ENCODE measurements at places on chromosomes 7 and 10.

DNA sequence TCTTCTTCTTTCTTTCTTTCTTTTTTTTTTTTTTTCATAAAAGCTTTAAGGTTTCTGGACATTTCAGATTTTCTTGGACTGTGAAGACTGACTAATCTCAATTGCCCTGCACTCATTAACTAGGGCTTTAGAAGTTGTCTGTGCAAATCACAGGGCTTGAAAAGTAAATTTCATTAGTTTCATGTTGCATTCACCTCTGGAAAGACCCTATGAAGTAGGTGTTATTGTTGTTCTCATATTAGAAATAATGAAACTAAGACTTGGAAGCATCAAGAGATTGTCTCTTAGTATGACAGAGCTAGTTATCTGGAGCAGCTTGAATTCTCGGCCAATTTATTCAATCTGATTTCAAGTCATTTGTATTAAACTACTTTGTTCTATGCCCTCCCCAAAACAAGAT lies 28.2 kb upstream of the SEMA3D start:
- no peak for DNase-seq

DNA sequence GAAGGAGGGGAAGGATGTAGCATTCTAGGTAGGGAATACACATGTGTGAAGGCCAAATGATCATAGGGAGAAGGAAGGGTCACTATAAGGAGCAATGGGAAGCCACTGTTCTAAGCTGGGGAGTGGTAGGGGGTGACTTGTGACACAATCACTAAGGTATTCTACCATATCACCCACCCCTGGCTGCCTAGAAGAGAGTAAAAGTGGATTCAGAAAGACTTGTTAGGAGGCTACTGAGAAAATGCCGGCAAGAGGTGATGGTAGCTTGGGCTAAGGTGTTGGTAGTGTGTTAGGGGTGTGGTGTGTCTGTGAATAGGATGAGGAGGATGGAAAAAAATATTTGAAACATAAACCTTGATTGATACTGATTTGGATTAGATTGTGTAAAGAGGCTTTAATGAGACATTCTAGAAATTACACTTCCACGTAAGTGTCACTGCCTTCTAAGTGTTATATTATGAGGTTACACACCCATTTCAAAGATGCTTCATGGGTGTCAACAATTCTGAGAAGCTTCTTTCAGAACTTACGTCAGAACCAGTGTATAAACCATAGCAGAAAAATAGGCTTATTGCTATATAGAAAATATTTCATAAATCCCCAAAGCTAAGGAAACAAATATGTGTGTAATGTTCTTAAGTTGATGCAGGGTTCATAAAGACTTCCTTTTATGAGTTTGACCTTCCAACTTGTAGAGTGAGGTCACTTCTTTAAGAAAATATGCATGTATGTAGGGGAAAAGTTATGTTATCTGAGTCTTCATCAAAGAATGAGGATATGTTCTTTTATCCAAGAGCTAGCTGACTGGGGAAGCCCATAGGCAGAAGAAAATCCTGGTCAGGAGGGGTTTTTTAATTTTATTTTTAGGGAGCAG lies 5.6 kb upstream of the BPGM start:
- DNase-seq = no peak

DNA sequence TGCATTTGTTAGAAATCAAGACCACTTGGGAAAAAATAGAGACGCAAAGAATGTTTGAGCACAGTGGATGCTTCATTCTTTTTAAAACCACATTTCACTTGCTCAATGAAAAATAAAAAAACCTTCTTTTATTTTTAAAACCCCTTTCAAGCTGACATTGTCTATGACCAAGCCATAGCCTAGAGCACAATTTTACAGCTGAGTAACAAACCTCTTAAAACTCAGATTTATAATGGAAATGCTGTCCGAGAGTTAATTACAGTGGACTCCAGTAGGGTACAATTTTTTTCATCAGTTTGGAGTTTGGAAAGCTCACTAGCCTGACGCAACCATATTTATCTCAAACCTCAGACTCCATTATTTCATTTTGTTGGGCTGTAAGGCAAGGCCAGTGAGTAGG lies 116.3 kb downstream of the RNLS start:
- no peak for DNase-seq

DNA sequence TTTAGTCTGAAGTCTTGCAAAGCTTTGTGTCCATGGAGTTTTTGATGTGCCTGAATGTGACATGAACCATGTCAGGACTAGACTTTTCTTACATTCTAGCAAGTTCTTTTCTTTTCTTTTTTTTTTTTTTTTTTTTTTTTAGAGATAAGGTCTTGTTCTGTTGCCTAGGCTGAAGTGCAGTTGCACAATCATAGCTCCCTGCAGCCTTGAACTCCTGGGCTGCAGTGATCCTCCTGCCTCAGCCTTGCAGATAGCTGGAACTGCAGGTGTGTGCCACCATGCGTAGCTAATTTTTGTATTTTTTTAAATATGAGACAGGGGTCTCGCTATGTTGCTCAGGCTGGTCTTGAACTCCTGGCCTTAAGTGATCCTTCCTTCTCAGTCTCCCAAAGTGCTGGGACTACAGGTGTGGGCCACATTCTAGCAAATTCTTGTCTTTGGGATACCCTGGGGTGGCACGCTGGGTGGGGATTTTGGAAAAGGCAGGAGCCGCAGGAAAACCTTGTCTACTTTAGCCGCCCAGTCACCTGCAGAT lies 152.8 kb downstream of the SVIL start:
- no peak for DNase-seq

DNA sequence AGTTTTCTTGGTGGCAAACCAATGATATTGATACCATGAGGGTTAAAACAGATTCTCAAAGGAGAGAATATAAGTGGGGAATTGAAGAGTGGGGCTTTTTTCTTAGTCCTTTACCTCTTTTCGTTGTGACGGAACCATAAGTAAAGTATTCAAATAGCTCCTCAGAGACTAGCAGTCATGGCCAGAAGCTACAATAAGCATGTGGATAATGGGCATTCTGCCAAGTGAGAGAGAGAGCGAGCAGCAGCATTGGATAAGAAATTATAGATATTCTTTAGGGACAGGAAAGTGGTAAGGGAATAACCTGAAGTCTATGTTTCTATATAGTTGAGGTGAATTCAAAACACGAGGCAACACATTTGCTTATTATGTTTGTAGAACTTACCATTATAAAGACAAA lies 235.1 kb downstream of the SEMA3E start:
- DNase-seq = peak; percentile 60

GRCh38 chr10:102065561-102066398 lies 631 bp downstream of the HPS6 start:
- peak; percentile 38 for DNase-seq

- DNase-seq = no peak
Observed at GRCh38 chr10:120961795-120962755, 110.9 kb downstream of the WDR11 start.

DNA sequence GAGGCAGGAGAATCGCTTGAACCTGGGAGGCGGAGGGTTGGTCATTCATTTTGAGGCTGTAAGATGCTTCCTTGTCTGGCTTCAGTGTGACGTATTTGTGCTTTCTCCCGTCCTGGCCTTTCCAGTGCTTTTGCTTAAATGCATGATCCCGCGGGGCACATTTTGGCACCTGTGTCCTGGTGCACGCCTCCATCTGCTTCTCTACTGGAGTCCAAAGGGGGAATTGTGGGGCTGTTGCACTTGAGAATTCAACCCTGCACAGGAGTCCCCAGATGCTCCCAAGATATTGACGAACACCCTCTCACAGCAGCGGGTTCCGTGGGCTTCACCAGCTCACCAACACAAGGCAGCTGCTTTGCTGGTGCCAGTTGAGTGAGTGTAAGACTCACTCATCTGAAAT lies 10.3 kb upstream of the LRRC27 start:
- DNase-seq = no peak

GRCh38 chr7:4566714-4567113 lies 115.4 kb upstream of the FOXK1 start:
- DNase-seq = no peak

DNA sequence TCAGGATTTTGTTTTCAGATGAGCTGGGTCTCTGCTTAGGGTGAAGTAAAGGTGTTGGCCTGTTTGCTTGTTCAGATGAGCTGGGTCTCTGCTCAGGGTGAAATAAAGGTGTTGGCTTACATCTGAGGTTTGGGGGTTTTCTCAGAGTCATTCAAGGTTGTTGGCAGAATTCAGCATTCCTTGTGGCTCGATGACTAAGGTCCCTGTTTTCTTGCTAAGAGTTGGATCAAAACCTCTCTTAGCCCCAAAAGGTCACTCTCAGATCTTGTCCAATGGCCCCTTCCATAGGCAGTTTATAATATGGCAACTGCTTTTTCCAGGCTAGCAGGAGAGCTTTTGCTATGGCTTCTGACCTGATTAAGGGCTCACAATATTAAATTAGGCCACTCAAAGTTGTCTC lies 106.6 kb downstream of the ADAM22 start:
- DNase-seq = no peak

- peak; percentile 77 for DNase-seq
Observed at GRCh38 chr10:129030996-129031843, 435.8 kb upstream of the MGMT start.
